GM18507 (cell line): ENCODE measurements at places on chromosomes 16 and 17.

- DNase-seq = no peak
These were observed 100.3 kb downstream of the TANC2 start for GRCh38 chr17:63066158-63066813.

DNA sequence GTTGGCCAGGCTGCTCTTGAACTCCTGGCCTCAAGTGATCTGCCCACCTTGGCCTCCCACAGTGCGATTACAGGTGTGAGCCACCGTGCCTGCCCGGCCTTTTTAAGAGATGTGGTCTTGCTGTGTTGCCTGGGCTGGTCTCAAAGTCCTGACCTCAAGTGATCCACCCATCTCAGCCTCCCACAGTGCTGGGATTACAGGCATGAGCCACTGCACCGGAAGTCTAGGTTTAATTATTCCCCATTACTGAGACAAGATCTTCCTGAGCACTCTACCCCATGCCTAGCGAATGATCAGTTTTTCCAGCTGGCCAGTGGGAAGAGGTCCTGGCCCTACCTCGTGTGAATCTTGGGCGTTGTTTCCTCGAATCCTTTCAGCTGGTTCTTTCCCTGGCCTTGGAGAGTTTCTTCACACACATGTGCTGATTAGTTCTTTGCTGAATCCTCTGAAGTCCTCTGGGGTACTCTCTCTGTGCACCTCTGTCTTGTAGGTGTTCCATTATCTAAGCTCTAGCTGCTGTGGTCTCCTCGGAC is 18.9 kb downstream of the C16orf54 start:
- DNase-seq = no peak

DNA sequence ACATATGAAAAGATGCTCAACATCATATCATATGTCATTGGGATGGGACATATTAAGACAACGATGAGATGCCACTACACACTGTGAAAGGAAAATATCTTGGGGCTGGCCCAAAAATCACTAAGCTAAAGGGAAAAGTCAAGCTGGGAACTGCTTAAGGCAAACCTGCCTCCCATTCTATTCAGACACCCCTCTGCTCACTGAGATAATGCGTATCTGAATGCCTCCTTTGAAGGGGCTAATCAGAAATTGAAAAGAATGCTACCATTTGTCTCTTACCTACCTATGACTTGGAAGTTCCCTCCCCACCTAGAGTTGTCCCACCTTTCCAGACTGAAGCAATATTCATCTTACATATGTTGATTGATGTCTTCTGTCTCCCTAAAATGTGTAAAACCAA is 11.2 kb upstream of the TRIM25 start:
- DNase-seq = no peak

- no peak for DNase-seq
These were observed 9.7 kb upstream of the BAIAP2 start for GRCh38 chr17:81025065-81025740.

- no peak for DNase-seq
These were observed 79.1 kb upstream of the SEC14L1 start for GRCh38 chr17:77061669-77062068.

DNA sequence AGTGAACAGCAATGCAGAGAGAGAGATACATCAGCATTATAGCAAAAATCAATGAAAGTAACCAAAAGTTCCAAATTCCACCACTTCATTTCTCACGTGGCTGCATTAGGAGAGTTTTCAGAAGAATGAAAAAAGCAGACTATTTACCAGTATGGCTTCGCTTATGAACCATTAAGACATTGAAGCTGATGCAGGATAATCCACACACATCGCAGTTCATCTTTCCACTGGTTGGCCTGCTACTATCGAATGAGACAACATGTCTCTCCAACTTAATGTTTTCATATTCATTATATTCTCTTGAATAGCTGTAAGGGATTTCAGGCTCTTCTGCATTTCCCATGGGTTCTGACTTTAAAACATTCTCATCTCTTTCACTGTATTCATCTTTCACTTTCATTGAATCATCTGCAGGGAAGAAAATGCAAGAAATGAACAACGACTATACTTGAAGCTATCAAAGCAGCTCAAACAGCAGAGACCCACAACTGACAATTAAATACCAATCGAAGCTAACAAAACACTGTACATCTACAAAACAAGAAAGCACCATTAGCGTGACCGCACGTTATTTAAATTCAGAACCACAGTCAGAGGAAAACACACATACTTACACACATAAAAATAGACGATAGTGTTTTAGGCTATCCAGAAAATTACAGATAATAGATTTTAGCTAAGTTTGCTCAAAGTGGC is 54.9 kb downstream of the GRB7 start:
- no peak for DNase-seq

DNA sequence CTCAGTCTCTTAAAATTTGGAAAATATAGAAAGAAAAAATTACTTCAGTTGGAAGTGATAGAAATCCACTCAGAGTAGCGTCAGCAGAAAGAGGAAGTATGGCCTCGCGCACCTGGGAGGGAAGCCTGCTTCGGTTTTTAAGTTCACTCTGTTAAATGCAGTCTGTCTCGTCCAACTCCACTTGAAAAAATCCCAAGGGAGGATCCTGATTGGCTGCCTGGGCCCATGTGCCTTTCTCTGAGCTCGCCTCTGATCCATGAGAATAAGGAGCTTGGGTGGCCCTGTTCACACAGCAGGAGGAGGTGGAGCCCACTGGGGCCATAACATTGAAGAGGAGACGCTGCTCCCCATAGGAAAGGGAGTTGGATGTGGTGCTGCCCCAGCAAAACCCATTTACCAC is 40.7 kb downstream of the DNAJA2 start:
- no peak for DNase-seq

DNA sequence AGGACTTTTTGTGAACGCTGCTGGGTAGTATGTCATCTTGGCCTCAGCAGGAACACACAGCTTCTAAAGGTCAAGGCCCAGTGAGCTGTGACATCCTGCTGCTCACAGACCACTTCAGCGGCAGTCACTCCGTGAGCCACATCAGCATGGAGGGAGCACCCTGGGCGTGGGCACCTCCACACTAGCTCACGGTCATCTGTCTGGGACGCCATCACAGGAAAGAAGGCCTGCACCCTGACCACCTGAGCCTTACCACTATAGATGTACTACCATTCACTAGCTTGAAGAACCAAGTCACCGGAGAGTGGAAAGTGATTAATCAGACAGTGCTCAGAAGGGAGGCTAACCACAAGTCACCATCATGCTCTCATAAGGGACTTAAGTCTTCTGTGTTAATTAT is 3.3 kb downstream of the AXIN1 start:
- peak; percentile 52 for DNase-seq

DNA sequence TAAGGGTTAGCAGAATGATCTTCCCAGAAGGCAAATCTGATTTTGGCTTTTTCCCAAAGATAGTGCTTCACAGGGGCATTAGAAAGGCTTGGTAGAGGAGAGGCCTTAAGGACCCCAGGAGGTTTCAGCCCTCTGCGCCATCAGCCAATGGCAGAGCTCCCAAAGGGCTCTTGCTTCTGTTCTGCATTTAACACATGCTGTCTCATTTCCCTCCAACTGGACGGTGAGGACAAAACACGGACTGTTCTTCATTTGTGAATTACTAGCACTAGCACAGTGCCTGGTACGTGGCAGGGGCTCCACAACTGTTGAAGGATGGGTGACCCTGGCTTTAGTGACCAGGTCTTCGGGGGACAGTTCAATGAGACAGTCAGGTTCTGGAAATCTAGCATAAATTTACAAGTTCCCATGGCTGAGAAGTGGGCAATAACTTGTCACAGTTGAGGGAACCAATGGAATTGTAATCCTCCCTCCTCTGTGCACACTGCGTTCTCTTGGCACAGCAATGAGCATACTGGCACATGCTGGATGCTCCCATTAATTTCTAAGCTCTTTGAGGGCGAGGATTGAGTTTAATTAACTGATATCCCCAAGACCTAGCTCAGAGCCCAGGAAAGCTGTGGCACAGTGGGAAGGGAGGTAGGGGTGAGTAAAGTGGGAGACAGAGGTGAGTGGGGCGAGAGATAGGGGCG is 45.4 kb downstream of the COG7 start:
- no peak for DNase-seq

DNA sequence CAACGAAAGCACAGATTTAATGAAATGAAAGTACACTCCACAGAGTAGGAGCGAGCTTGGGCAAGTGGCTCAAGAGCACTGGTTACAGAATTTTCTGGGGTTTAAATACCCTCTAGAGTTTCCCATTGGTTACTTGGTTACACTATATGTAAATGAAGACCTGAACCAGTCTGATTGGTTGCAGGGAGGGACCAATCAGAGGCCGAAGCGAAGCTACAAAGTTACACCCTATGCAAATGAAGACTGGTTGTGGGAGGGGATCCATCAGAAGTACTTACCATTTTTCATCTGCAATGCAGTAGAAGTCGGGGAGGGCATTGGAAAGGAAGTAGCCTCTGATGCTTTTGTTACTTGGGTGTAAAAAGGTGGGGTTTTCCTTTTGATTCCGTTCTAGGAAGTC is 132.0 kb downstream of the PMP22 start:
- DNase-seq = no peak

DNA sequence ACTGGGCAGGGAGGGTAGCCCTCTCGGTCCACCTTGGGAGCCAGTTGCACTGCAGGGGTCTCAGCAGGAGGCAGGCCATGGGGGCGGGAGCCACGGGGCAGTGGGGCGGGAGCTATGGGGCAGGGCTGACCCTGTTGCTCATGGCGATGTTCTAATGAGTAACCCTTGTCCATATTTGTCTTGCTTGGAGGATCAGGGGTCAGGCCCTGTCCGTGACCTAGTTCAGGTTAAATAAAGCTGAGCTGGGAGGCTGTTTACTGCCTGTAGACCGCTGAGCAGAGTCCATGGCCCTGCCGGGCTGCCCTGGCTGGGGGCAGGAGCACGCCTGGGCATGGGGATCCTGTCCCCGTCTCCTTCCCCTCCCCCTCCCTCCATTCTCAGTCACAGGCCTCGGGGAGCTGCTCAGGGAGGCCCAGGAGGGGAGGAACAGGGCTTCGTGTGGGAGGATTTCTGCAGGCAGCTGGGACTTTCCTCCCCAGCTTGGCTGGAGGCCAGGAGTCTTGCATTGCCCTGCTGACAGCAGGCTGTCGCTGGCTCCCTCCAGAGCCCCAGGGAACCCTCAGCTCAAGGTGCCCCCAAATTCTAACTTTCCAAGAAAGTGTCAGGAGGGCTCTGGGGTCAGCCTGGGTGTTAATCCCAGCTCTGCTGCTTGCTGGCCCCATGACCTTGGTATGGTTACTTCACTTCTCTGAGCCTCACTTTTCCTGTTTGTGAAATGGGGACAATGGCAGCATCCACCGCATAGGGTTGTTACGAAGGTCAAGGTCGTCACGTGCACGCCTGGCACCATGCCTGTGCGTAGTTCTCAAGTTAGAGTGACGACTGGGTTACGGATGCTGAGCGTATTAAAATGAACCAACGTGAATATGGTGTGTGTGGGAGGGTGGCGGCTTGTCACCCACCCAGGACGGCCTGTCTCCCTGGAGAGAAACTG is 6.1 kb upstream of the SERPINF2 start:
- peak; percentile 73 for DNase-seq

DNA sequence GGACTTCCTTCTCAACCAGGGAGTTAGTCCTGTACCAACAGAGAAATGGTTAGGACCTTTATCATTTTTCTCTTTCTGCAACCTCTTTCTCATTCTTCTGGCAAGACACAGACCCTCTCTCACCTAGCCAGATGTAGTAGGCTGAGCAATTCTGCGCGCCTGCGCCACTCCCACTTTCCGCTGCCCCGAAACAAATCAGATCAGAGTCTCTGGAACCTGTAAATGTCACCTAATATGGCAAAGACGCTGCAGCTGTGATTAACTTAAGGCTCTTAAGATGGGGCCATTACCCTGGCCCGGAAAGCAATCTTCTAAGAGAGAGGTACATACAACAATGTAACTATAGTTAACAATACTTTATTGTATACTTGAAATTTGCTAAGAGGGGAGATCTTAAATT is 94.3 kb upstream of the ASIC2 start:
- no peak for DNase-seq

GRCh38 chr17:73304438-73304837 is 7.4 kb downstream of the CDC42EP4 start:
- no peak for DNase-seq

- DNase-seq = no peak
These were observed 7.0 kb upstream of the RNF157 start for GRCh38 chr17:76247304-76247703.

DNA sequence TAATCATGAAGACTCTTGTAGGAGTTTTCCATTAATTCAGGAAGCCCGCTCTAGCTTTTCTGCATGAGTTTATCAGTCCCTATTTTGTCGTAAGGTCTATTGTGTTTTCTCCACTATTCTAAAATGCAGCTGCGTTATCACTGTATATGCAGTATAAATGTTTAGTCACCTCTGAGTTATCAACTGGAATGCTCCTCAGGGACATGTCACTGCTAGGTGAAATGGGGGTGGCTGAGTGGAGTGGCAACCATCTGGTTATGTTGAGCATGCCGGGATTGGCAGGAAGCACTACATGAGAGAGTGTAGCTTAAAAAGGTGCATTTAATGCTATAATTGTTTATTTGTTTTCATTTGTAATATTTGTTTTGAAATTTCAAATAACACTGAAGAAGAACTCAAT is 285.2 kb upstream of the ELAC2 start:
- DNase-seq = no peak

GRCh38 chr16:9340526-9341256 is 249.2 kb downstream of the HAPSTR1 start:
- no peak for DNase-seq

GRCh38 chr17:71824671-71825070 is 296.1 kb upstream of the SOX9 start:
- no peak for DNase-seq

GRCh38 chr16:30444231-30445148 is 1.2 kb downstream of the SEPHS2 start:
- no peak for DNase-seq

GRCh38 chr17:37294888-37295287 is 80.9 kb upstream of the C17orf78 start:
- no peak for DNase-seq

DNA sequence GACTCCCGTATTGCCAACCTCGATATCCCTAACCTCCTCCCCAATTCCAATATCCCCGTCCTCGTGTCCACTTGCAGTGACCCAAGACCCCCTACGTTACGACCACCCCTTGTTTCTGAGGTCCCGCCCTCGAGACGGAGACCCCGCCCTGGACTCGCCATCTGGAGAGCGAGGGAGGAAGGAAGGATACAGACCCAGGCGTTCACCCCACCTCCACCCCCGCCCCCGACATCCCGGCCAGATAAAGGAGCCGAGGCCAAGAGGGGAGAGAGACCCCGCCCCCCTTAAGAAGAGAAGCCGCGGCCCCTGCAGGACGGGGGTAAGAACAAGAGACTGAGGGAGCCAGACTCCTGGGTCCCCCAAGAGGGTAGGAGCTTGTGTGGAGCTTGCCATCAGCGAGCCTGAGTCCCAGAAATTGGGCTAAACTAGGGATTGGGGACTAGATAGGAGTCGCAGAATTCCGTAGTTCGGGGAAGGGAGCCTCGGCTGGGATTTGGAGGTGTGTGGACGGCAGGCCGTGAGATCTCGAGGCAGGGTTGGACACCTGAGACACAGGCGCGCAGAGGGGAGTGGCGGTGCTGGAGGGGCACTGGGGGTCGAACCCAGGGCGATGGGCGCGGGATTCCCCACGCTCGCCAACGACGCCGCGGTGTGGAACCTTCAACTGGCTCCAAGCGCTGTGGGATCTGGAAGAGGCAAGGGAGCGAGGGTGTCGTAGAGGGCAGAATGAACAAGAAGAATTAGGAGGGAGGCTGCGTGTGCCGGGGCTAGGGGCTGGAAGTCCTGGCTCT is at the start of gene BCL6B:
BCL6B (plus strand) TSS at position 270 of the 791 bp plus-strand sequence. CDS start 622 bp downstream, outside the sequence.
- no peak for DNase-seq
